ENCODE measurements at places on chromosomes 11 and 22.
A peak's percentile ranks its signal among the peaks of the same experiment; 100 is the strongest.

DNA sequence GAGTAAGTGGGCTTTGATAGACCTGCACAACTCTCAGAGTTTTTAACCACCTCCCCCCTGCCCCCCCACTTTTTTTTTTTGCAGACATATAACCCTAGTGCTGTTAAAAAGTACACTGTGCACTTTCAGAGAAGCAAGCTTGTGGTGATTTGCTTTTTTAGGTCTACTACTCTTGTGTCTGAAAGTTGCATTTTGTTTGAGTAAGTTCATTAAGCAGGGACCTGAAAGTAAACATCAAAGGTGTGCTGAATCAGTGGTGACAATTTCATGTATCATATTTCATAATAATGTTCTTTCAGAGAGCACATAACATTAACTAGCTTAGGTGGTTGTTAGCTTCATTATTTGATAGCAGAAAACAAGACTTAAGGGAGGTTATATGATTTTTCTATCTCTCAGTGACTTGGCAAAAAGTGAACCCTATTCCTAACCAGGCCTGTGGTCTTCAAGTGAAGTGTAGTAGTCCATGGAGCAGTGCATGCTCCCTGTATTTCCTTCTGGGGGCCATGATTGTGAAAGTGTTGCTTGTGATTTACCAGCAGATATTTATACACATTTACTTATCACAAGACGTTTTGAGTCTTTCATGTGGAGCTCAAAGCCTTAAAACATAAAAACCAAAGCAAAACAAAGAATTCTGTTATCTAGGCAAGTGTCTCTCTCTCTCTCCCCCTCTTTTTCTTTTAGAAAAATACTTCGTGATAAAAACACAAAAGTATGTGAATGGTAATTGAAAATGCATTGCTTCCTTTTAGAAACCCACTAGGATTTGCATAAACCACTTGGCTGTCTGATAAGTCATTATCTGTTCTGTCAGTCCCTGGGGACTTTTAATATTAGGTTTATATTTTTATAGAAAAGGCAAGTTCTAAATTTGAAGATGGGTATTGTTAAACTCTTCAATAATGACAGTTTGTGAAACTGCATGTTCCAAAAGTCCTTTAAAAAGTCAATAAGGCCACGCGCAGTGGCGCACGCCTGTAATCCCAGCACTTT lies 7.5 kb upstream of the RAG2 start:
- no peak for DNase-seq

- DNase-seq: peak; percentile 58
These were observed at the start of gene SGSM1 for GRCh38 chr22:24805790-24806662. Gene SGSM1, plus strand, starts transcription at chr22:24806211. Its CDS starts 115 bp downstream, at chr22:24806326.

DNA sequence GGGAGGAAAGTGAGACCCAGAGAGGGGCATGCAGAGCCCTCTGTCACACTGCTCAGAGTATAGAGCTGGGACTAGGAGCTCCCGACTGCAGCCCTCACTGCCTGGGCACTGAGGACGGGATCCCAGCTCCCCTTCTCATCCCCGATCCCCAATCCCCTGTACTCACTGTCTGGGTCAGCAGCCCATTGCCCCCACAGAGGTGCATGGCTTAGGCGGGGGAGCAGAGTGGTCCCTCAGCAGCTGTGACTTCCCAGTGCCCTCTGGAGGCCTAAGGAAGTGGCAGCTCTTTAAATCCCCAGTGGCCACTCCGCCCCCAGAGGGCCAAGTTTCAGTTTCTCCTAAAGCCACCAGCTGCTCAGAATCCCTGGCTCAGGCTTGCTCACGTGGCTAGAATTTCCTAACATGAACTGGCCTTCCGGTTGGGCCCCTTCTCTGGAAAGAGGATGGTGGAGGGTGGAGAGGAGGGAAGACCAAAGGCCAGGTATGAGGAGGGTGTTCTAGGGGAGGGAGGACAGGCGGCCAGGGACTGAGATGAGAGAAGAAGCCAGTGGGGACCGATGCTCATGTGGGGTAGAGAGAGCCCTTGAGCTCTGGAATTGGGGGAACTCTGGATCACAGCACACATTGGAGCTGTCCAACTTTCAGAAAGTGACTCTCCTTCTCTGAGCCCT lies at the start of gene BATF2:
Gene BATF2 (minus strand): TSS at position 262 of the 671 bp plus-strand sequence. CDS start 57 bp downstream, at position 205.
- DNase-seq: no peak

DNA sequence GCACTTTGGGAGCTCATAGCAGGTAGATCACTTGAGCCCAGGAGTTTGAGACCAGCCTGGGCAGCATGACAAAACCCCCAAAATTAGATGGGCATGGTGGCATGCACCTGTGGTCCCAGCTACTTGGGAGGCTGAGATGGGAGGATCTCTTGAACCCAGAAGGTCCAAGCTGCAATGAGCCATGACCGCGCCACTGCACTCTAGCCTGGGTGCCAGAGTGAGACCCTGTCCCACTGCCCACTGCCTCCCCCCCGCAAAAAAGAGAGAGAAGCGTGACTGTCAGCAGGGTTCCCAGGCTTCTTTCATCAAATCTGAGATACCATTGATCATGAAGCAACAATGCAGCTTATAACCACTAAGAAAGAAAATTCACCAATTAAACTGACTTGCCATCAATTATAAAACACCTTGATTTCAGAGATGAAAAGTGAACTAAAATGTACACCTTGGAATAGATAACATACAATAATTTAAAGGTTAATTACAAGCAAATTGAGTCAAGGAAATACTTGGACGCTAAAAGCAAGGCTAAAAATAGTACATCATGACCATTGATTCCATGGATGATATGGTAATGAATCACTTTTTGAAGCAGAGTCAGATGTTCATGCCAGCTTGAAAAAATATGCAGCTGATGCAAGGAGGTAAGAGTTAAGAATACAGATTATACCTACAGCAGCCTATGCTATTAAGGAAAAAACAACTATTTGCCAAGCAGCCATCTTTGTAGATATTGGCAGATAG lies 90.8 kb upstream of the ALKBH3 start:
- no peak for DNase-seq

- DNase-seq: no peak
These were observed 4.3 kb upstream of the EXPH5 start for GRCh38 chr11:108597736-108598355.

- DNase-seq: no peak
These were observed 17.7 kb downstream of the MGAT3 start for GRCh38 chr22:39474351-39475111.

DNA sequence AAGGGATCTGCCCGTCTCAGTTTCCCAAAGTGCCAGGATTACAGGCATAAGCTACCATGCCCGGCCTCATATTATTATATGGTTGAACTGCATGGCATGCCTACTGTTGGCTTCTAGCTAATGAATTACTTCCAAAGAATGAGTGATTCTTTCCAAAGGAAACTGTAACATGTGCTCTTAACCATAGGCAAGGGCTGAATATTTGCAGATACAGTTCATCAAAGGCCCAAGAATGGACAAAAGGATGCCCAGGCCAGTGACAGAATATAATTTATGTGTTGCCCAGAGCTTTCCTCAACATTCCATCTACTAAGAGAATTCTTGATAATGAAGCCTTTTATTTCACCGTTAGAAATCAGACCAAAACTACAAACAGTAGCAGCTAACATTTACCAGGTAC lies 27.0 kb upstream of the CCDC89 start:
- no peak for DNase-seq

GRCh38 chr22:45357490-45357889 lies 47.8 kb downstream of the FAM118A start:
- DNase-seq: no peak

GRCh38 chr11:65334696-65335295 lies 1.1 kb downstream of the DPF2 start:
- no peak for DNase-seq

GRCh38 chr11:14022251-14022650 lies 59.7 kb downstream of the SPON1 start:
- no peak for DNase-seq

GRCh38 chr11:5272395-5273017 lies 2.8 kb upstream of the HBE1 start:
- no peak for DNase-seq

DNA sequence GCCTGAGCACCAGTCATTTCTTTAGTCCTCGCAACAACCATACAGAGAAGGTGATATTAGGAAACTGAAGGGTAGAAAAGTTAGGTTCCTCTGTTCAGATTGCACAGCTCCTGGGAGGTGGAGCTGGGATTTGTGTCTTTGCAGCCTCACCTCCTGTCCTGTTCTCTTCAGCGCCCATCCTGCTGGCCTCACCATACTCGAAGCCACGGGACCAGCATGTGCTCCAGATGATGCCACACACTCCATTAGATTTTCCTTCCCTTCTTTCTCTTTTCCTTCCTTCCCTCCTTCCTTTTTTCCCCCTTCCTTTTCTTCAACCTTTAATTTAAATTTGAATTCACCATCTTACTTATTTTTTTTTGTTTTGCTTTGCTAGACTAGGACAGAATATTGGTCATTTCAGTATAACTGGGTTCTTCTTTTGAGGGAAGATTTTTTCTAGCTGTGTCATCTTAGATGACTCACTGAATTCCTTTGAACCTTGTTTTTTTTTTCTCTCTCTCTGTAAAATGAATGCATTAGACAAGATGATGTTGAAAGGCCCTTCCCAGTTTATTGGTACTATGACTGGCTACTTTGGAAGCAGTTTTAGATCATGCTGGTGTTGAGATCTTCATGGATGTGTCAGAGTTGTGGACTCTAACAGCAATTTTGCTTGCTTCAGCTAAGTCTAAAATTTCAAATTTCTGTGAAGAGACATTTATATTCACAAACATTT lies 662.5 kb upstream of the TENM4 start:
- no peak for DNase-seq

DNA sequence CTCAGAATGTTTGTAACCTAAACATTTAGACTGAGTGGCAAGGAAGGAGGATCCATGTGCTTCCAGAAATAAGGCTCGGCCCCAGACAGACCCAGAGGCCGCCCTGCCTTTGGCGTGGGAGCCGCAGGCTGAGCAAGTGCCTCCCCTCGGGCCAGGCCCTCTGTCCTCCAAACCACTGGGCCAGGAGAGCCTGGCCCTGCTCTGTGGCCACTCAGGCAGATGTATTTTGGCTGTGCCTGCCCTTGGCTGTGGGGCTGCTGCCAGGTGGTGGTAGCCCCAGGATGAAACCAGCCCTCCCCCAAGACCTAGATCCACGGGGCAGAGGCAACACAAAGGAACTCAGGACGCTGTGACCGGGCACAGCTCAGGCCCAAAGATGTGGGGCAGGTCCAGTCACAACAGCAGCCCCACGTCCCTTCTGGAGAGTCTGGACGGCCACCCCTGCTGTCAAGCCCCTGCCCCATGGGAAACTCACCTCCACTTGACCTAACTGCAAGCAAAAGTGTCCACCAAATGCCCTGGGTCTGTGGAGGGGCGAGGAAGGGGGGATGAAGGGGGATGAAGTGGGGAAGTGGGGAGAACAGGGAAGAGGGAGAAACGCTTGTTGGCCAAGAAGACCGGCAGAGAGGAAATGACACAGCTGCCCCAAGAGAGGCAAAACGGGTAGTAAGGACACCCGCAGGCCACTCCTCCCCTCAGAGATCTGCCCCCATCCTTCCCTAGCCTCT lies 24.0 kb downstream of the PISD start:
- no peak for DNase-seq

DNA sequence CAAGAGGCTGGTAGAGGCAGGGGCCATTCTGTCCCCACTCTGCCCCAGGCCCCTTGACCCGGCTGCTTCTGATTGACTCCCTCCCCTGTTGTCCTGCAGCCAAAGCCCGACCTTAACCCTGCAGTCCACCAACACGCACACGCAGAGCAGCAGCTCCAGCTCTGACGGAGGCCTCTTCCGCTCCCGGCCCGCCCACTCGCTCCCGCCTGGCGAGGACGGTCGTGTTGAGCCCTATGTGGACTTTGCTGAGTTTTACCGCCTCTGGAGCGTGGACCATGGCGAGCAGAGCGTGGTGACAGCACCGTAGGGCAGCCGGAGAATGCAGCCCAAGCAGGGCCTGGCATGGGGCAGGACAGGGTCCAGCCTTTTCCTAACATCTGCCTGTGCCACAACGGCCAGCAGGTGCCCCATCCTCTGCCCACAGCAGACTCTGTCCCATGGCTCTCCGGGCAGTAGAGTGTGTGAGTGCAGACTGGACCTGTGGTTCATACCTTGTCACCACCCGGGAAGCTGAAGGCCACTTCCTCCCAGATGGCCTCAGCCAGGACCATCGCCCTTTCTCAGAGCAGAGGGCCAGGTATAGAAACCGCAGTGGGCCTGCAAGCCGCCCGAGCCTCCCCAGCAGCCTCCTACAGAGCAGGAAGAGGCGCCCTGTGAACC lies 26.8 kb upstream of the MGAT3 start:
- DNase-seq: no peak

DNA sequence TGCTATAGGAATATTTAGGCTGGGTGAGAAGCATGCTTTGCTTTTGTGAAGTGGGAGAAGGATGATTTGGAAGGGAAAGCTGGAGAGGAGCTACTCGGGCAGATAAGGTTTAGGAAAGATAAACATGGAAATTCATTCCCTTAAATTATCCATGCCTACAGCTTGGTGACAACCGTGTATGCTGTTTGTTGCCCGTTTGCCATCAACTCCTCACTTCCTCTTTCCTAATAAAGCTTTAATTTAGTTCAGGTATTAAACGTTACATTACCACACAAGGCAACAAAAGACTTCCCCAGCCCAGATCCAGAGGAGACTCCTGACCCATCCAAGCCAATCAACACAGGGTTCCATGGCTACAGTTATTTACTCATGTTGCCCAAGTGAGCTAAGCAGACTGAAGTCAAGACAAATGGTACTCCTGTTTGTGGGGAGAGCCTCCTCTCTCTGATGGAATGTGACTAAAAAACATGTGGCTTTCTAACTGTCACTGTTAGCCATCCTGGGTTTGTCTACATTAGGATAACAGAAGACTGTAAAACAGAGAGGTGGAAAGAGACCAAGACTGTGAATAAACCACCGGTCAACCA lies 101.7 kb upstream of the GRAMD1B start:
- DNase-seq: no peak

DNA sequence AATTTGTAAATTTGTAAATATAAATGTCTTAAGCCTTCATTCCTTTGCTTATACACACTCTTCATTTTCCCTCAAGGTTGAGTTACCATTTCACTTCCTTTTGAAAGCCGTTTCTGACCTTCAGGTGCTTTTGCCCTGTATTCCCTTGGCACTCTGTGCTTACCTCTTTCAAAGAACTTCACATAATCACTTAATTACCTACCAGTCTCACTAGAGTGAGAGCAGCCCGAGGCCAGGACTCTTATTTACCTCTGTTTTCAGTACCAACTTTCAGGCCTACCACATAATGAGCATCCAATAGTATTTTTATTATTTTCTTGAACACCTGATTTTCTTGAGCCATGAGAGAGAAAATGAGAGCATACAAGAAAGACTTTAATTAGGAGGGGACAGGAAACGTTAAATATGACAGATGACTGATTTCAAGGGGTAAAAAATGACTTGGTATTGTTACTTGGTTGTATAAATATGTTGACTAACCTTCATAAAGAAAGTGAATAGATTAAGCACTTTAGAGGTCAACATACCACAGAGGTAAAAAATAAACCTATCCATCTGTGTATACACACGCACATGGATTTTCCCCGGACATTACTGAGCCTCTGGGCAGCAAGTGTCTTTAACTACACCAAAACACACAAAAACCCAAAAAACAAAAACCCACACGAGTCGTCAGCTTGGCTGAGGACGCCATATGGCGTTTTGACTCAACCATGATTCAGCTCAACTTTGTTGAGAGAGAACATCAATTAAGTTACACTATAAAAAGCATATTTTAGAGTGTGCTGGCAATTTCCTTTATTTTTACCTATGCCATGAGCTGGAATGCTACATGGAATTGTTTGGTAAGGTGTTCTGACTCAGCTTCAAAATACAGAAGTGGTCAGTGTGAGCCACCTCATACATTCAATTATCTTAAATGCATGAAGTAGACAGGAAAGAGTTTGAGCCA lies 7.6 kb downstream of the ATXN10 start:
- no peak for DNase-seq

- no peak for DNase-seq
These were observed 42.6 kb downstream of the USP47 start for GRCh38 chr11:11884351-11884750.

All from stimulated activated CD4-positive, alpha-beta T cell treated with anti-CD3 and anti-CD28 coated beads, Interleukin-4, amount 100 ng/mL, for 4 hours (primary cell).